Fibroblast of gingiva (primary cell): ENCODE measurements at places on chromosomes 13 and 19.

- no peak for DNase-seq
Observed at GRCh38 chr19:16654140-16654539, 5.8 kb downstream of the SMIM7 start.

DNA sequence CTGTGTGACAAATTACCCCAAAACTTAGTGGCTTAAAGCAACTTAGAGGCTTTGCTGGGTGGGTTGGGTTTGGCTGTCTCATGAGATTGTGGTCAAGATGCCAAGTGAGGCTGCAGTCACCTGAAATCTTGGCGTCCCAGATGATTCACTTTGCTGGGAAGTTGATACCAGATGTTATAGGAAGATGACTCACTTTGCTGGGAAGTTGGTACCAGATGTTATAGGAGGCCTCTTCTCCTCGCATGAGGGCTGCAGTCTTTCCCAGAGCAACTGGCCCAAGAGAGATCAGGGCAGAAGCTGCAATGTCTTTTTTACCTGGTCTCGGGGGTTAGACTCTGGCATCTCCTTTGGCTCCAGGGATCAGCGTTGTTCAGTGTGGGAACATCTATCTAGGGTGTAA is 16.8 kb downstream of the TEX29 start:
- peak; percentile 88 for DNase-seq

- peak; percentile 91 for DNase-seq
Observed at GRCh38 chr19:50003810-50004419, 21.3 kb downstream of the VRK3 start.

DNA sequence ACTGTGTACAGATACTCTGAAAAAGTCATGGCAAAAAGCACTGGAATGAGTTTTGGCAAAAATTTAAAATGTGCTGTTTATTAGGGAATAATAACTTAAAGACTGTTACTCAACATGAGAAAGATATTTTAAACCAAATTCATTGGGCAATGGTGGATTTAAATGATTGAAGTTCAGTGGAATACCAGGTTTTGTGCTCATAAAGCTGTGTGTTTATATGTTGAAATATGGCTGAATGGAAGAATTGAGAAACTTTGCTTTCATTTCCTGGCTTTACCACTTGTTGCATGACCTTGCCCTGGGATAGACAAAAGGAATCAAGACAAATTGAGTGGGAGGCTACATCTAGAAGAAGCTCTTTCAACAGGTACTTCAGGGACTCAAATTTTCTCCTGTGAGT is 246.4 kb downstream of the GPC5 start:
- no peak for DNase-seq

GRCh38 chr13:100274942-100275506 is 186.1 kb downstream of the PCCA start:
- DNase-seq: no peak

DNA sequence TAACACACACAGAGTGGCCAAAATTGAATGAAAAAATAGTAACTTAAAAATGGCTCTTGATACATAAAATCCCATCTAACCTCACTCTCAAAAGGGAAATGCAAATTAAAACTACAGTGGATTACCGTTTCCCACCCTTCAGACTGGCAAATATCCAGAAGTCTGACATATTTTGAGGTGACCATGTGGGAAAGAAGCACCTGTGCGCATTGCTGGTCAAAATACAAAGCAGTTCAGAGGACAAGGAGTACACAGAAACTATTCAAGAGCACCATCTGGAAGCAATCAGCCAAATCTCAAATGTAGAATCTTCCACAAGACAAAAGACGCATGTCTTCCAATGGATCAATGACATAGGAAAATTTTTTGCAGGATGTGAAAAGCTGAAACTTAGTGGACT is 23.2 kb downstream of the NALCN start:
- DNase-seq: no peak

- DNase-seq: no peak
Observed at GRCh38 chr13:60893801-60894200, 496.8 kb downstream of the TDRD3 start.

DNA sequence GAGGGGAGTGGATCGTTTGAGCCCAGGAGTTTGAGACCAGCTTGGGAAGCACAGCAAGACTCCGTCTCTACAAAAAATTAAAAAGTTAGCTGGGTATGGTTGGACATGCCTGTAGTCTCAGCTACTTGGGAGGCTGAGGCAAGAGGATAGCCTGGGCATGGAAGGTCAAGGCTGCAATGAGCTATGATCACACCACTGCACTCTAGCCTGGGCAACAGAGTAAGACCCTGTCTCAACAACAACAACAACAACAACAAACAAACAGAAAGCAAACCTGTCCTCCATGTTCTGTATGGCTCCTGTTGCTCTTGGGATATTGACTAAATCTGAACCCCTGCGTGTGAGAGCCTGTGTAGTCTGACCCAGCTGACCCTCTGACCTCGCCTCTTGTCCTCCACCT is 14.9 kb downstream of the CEBPA start:
- no peak for DNase-seq

DNA sequence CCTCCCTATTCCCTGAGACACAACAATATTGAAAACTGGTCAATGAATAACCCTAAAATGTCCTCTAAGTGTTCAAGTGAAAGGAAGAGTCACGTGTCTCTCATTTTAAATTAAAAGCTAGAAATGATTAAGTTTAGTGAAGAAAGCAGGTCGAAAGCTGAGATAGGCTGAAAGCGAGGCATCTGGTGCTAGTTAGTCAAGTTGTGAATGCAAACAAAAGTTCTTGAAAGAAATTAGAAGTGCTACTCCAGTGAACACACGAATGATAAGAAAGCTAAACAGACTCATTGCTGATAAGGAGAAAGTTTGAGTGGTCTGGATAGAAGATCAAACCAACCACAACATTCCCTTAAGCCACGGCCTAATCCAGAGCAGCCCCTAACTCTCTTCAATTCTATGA is 99.4 kb upstream of the ZNF507 start:
- no peak for DNase-seq

- DNase-seq: no peak
Observed at GRCh38 chr19:1397838-1398237, 3.5 kb downstream of the GAMT start.

- peak; percentile 41 for DNase-seq
Observed at GRCh38 chr19:10010247-10010691, at the start of gene COL5A3. COL5A3 (minus strand) TSS chr19:10010504; CDS start chr19:10010385, 119 bp downstream.

- DNase-seq: peak; percentile 66
Observed at GRCh38 chr19:47641891-47642485, 33.1 kb downstream of the BICRA start.

DNA sequence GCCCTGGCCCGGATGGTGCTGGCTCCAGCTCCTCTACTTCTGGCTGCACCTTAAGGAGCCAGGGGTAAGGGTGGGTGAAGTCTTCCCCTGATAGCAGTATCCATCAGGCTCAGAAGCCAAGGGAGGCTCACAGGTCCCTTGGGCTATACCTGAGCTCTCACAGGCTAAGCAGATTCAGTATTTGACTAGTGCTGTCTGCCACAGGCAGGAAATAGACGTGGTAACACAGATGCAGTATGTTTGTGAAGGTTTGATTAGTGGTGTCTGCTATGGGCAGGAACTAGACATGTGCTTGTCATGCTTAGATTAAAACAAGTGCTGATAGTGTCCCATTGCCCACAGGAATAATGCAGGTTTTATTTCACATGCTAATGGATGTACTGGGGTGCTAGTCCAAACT is 4.0 kb downstream of the SYT5 start:
- no peak for DNase-seq

GRCh38 chr13:32837973-32838927 is 178.0 kb upstream of the KL start:
- no peak for DNase-seq

DNA sequence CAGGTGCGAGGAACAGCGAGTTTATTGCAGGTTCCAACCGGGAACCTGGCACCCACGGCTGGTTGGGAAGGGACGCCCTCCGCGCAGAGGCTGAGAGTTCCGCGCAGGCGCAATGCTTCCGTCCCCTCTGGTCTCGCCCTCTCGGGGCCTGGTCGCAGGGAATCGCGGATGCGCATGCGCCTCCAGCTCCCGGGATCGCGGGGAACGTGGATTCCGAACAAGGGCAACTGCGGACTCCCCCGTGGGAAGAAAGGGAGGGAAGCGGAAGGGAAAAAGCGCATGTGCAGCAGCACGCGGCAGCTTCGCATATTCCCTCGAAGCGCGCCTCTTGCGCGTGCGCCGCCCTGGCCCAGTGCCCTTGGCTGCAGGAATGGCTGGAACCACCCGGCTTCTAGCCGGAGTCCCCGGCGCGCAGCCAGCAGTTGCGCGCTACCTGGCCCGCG is 1.1 kb downstream of the TSSK6 start:
- DNase-seq: peak; percentile 28

GRCh38 chr19:16073481-16073880 is 2.8 kb upstream of the TPM4 start:
- DNase-seq: no peak

GRCh38 chr13:29969286-29969685 is 118.9 kb upstream of the UBL3 start:
- DNase-seq: no peak

DNA sequence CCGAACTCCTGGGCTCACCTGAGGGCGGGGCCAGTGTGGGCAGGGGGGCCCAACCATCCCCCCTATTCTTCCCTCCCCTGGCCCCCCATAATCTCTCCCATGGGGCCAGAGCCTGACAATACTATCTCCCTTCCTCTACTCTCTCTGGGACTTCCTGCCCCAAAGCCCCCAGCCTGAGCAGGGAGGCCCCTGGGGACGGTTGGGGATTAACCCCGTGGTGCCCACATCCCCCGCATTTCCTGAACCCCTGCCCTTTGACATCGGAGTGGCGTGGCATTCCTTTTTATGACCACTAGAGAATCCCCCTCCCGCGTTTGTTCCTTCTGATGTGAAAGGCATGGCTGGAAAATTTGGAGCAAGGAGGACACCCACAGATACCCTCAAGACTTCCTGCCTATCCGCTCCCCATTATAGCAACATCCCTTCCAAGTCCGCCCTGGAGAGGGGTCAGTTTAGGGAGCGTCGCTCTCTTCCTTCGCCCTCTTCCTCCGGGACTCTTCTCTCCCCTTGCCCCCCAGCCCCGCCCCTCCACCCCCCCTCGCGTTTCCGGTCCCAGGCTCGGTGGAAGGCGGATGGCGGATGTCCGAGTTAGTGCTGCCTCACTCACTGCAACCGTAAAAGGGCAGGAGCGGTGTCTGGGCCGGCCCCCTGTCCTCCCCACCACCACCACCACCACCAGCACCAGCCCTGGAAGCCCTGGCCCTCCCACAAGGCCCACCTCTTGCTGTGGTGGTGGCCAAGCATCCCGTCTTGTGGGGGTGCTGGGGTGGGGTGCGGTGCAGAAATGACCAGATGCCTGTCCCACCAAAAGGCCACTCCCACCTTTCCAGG is 1.8 kb downstream of the VASP start:
- peak; percentile 49 for DNase-seq

GRCh38 chr13:99385940-99386339 is 78.7 kb upstream of the GPR183 start:
- DNase-seq: no peak

GRCh38 chr13:21573920-21574712 is 29.9 kb downstream of the MICU2 start:
- DNase-seq: no peak

DNA sequence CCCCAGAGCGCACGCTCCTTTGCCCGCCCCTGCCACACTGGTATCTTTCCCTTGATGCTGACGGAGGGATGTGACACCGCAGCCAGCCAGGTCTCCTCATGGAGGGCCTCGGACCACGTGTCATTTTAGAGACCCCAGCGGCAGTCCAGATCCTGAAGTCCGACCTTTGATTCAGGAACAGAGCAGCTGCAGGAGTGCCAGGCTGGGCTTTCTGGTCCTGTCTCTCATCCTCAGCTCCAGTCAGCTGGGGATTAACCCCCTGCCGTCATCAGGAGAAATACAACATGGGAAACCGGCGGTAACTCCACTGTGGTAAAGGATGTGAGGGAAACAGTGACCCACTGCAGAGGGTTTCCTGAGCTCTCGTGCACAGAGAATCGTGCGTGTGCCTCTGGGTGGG is 140.6 kb downstream of the SIPA1L3 start:
- no peak for DNase-seq

DNA sequence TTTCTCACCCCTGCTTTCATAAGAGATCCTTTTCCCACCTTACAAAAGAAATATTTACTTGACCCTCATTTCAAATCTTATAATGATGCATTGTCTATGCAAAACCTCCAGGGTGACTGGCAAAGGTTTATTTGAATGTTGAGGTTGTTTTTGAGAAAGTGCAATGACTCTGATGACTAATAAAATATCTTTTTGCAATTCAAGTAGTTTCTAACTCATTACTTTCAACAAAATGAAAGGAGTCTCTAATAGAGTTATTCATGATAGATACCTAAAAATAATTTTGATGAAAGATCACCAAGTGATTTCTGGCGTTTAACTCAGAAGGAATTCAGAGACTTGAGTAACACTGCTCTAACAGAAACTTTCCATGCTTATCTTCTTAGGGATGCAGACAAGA is 144.2 kb downstream of the FOXO1 start:
- DNase-seq: no peak

DNA sequence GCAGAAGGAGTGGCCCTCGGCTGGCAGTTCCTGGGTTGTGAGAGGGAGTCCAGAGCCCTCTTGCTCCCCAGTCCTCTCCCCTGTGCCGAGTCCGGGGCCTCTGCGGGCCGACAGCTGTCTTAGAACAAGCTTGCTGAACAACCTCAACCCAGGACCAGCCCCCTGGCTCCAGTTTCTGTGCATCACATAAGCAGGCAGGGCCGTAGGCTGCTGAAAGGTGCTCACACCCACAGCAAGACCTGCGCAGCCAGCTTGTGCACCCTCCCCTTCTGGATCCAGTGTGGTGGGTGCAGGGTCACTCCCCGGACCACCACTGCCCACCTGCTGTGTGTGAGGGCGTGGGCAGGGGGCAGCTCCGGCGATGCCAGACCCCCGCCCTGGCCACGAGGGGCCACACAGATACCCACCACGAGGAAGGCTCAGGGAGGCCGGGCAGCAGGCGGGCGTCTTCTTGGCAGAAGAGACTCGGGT is 25.2 kb upstream of the F7 start:
- DNase-seq: no peak

- DNase-seq: no peak
Observed at GRCh38 chr19:1355568-1356507, 27.9 kb upstream of the NDUFS7 start.

- DNase-seq: peak; percentile 66
Observed at GRCh38 chr13:40193286-40194223, 472.9 kb downstream of the FOXO1 start.

- DNase-seq: peak; percentile 97
Observed at GRCh38 chr19:14118165-14119051, 846 bp upstream of the PRKACA start.

DNA sequence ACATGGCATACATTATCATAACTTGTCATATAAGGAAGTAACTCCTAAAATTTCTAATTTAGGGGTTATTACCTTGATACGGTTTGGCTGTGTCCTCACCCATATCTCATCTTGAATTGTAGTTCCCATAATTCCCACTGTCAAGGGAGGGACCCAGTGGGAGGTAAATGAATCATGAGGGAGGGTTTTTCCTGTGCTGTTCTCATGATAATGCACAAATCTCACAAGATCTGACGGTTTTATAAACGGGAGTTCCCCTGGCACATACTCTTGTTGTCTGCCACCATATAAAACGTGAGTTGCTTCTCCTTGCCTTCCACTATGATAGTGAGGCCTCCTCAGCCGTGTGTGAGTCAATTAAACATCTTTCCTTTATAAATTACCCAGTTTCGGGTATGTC is 76.0 kb downstream of the ZDHHC20 start:
- DNase-seq: no peak
